ENCODE measurements at places on chromosomes 6 and 20. TPM values are rescaled to one million over a fixed set of nuclear protein-coding genes. Genes with fewer than 3 reads are reported as not detected.
A peak's percentile ranks its signal among the peaks of the same experiment; 100 is the strongest.

DNA sequence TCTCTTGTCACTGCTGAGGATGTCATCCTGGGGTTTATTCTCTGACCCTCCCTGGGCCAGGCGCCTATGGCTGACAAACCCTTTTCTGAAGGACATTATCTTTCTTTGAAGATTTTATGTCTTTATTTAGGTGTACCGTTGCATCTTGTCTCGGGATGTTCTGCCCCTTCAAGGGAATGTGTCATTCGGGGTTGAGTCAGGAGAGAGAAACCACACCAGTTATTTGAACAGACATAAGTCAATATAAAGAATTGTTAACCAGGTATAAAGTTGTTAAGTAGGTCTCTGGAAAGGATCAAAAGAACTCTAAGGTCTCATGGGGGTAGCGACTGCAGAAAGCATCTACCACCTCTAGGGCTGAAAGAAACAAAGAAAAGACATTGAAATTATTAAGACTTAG is 8.2 kb upstream of the ELMO2 start:
- no peak for DNase-seq

The LGSN gene
- total RNA-seq, result not detected

DNA sequence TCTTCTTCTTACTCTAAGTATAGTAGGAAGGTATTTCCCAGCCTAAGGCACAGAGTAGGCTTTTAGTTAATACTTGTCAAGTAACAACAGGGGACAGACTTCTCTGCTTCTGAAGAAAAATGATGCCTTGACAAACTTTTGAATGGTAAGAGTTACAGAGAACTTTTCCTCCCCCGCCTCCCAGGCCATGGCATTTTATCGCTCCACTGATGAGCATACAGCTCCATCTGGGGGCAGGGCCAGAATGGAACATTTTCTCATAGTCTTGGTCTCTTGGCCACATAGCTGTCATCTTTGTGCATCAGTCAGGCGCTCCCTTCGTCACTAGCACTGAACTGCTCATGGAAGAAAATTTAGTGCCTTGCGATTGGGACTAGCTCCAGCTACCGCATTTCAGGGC is 1066.8 kb upstream of the CITED2 start:
- DNase-seq, result peak; percentile 81

- DNase-seq, result no peak
Measured at GRCh38 chr6:146989860-146990259, 214.4 kb upstream of the STXBP5 start.

DNA sequence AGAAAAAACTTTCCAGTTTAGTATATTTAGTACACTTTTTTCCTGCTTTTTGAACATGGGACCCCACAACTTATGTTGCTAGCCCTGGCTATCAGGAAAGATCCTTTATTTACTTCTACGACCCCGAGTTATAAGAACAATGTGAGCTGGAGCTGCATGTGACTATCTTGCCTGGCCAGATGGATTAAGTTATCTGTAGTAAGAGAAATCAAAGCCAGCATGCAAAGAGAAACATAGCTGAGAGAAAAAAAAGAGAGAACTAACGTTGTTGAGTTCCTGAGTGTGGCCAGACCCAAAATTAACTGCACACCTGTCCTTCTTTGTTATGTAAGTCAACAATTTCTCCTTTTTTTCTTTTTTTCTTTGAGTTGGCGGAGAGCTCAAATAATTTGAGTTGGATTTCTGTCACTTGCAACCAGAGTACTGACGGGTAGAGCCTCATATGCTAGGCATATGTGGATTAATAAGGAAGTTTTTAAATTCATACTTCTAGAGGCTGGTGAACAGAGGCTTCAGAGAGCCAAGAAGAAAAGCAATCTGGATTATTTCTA is 219.5 kb downstream of the HACE1 start:
- no peak for DNase-seq

Measured in cardiac septum (tissue), 1 donor.